A673 (cell line): ENCODE measurements at places on chromosomes 7 and 10. TPM values are rescaled to one million over a fixed set of nuclear protein-coding genes. Genes with fewer than 3 reads are reported as not detected.

The SPDYE11 gene
- not detected in 2 replicates for total RNA-seq

- H3K27me3 ChIP-seq, result no peaks in the 10 kb centered on the region
- DNase-seq, result no peak
- H3K27ac ChIP-seq, result no peak overlapping the region
- H3K4me1 ChIP-seq, result no peaks in the 10 kb centered on the region
- H3K36me3 ChIP-seq, result no peaks in the 10 kb centered on the region
These were observed 26.8 kb downstream of the TRDMT1 start for GRCh38 chr10:17174626-17175025.

GRCh38 chr10:8315619-8316021 is 261.1 kb downstream of the GATA3 start:
- H3K27ac ChIP-seq, result no peak overlapping the region
- H3K4me1 ChIP-seq, result peaks cover 3% of the 10 kb centered on the region
- no peak overlapping the region for H3K4me3 ChIP-seq
- no peak for DNase-seq

The FAS gene
- total RNA-seq, result 30.4 and 40.3 TPM in 2 replicates

DNA sequence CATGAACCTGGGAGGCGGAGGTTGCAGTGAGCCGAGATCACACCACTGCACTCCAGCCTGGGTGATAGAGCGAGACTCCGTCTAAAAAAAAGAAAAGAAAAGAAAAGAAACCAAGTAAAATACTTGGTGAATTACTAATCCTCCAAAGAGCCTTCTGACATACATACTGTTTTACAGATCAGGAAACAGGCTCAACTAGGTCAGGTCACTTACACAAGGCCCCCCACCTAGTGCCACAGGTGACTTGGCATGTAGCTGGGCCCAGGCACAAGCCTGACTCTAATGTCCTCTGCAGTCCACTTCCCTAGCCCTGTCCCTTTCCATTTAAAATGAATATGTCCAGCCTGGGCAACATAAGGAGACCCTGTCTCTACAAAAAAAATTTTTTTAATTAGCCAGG is 157.0 kb downstream of the TPST1 start:
- H3K4me1 ChIP-seq, result no peaks in the 10 kb centered on the region
- H3K4me3 ChIP-seq, result no peak overlapping the region
- no peak for DNase-seq
- no peaks in the 10 kb centered on the region for H3K36me3 ChIP-seq
- no peaks in the 10 kb centered on the region for H3K27me3 ChIP-seq

DNA sequence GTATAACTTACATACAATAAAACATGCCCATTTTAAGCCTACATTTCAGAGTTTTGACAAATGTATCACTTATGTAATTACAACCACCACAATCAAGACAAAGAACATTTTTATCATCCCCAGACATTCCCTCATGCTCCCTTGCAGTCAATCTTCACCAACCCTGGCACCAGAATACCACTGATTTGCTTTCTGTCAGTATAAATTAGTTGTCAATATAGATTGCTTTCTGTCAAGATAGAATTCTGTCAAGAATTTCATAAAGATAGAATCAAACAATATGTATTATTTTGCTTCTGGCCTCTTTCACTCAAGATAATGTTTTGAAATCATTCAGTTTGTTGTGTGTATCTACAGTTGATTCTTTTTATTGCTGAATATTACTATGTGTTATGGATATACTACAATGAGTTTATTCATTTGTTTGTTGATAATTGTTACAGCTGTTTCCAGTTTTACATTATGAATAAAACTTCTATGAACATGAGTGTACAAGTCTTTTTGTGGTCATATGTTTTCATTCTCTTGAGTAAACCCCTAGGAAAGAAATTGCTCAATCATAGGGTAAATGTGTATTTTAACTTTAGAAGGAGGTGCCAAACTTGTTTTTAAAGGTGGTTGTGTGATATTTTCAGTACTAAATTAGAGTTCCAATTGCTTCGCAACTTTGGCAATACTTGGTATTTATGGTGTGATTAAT is 56.9 kb downstream of the IFIT5 start:
- H3K36me3 ChIP-seq, result no peaks in the 10 kb centered on the region
- peaks cover 32% of the 10 kb centered on the region for H3K4me1 ChIP-seq
- no peaks in the 10 kb centered on the region for H3K27me3 ChIP-seq
- DNase-seq, result no peak
- H3K27ac ChIP-seq, result no peak overlapping the region
- no peak overlapping the region for H3K4me3 ChIP-seq

The DPP6 gene
- not detected in 2 replicates for total RNA-seq

DNA sequence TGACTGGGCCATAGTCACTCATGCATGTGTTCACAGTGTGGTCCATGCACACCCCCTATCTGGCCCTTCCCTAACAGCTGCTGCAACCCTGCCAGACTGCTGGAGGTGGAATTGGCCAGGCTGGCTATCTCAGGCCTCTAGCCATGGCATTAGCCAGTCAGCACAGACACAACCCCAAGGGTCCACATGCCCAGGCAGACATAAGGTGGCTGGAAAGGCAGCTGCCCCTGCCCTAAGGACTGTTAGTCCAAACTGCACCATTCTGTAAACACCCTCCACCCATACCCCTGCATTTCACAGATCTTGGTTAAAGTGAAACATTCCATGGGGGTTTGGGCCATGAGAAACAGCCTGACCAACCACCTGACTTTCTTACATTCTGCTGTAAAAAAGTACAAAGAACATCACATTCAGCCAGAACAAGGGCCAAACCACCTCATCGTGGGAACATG is 137.4 kb upstream of the KCNMA1 start:
- no peak overlapping the region for H3K4me3 ChIP-seq
- H3K36me3 ChIP-seq, result no peaks in the 10 kb centered on the region
- no peak overlapping the region for H3K27ac ChIP-seq
- no peaks in the 10 kb centered on the region for H3K27me3 ChIP-seq
- no peaks in the 10 kb centered on the region for H3K4me1 ChIP-seq
- no peak for DNase-seq

The CYP3A4 gene
- not detected in 2 replicates for total RNA-seq

- H3K36me3 ChIP-seq, result no peaks in the 10 kb centered on the region
- H3K4me3 ChIP-seq, result no peak overlapping the region
- H3K4me1 ChIP-seq, result peaks cover 6% of the 10 kb centered on the region
- no peaks in the 10 kb centered on the region for H3K27me3 ChIP-seq
- H3K27ac ChIP-seq, result no peak overlapping the region
These were observed 85.7 kb downstream of the C10orf105 start for GRCh38 chr10:71633920-71634319.

The CAV2 gene
- 265 and 286 TPM in 2 replicates for total RNA-seq

The OR13A1 gene
- not detected in 2 replicates for total RNA-seq

GRCh38 chr10:42691361-42692120 is 53.2 kb upstream of the ZNF33B start:
- no peaks in the 10 kb centered on the region for H3K36me3 ChIP-seq
- H3K4me3 ChIP-seq, result no peak overlapping the region
- no peaks in the 10 kb centered on the region for H3K4me1 ChIP-seq
- DNase-seq, result no peak
- no peaks in the 10 kb centered on the region for H3K27me3 ChIP-seq

The STEAP1 gene
- 188 and 213 TPM in 2 replicates for total RNA-seq

DNA sequence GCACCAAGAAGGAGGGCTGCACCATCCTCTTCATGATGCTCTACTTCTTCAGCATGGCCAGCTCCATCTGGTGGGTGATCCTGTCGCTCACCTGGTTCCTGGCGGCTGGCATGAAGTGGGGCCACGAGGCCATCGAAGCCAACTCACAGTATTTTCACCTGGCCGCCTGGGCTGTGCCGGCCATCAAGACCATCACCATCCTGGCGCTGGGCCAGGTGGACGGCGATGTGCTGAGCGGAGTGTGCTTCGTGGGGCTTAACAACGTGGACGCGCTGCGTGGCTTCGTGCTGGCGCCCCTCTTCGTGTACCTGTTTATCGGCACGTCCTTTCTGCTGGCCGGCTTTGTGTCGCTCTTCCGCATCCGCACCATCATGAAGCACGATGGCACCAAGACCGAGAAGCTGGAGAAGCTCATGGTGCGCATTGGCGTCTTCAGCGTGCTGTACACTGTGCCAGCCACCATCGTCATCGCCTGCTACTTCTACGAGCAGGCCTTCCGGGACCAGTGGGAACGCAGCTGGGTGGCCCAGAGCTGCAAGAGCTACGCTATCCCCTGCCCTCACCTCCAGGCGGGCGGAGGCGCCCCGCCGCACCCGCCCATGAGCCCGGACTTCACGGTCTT is 1.9 kb downstream of the FZD1 start:
- no peaks in the 10 kb centered on the region for H3K27me3 ChIP-seq
- peaks cover 46% of the 10 kb centered on the region for H3K36me3 ChIP-seq
- peak overlapping the region; percentile 92 for H3K4me3 ChIP-seq
- peak overlapping the region; percentile 97 for H3K27ac ChIP-seq

GRCh38 chr7:135719688-135720087 is 8.3 kb downstream of the SLC13A4 start:
- no peak overlapping the region for H3K4me3 ChIP-seq
- DNase-seq, result no peak

The MLXIPL gene
- total RNA-seq, result 17.4 and 20.6 TPM in 2 replicates

The WDR86 gene
- 0.86 and 1.9 TPM in 2 replicates for total RNA-seq

- no peaks in the 10 kb centered on the region for H3K4me1 ChIP-seq
- no peak overlapping the region for H3K4me3 ChIP-seq
- no peak for DNase-seq
- H3K27ac ChIP-seq, result no peak overlapping the region
- no peaks in the 10 kb centered on the region for H3K36me3 ChIP-seq
These were observed 333.3 kb downstream of the CALN1 start for GRCh38 chr7:72078856-72079255.

- H3K4me3 ChIP-seq, result peak overlapping the region; percentile 97
- peaks cover 5% of the 10 kb centered on the region for H3K36me3 ChIP-seq
- peaks cover 35% of the 10 kb centered on the region for H3K4me1 ChIP-seq
These were observed 816 bp downstream of the PSMG3 start for GRCh38 chr7:1569016-1569415.

GRCh38 chr10:72082856-72083789 is 5.2 kb downstream of the SPOCK2 start:
- DNase-seq, result no peak
- H3K36me3 ChIP-seq, result no peaks in the 10 kb centered on the region
- peaks cover 10% of the 10 kb centered on the region for H3K27me3 ChIP-seq
- H3K4me3 ChIP-seq, result no peak overlapping the region

GRCh38 chr10:93064874-93065660 is 4.5 kb downstream of the CYP26C1 start:
- no peak overlapping the region for H3K4me3 ChIP-seq
- no peaks in the 10 kb centered on the region for H3K4me1 ChIP-seq
- peaks cover 56% of the 10 kb centered on the region for H3K27me3 ChIP-seq
- no peak for DNase-seq
- H3K36me3 ChIP-seq, result no peaks in the 10 kb centered on the region

GRCh38 chr10:119351189-119351588 is 143.8 kb downstream of the GRK5 start:
- no peak overlapping the region for H3K4me3 ChIP-seq
- peaks cover 33% of the 10 kb centered on the region for H3K4me1 ChIP-seq
- H3K27me3 ChIP-seq, result no peaks in the 10 kb centered on the region
- H3K27ac ChIP-seq, result no peak overlapping the region
- DNase-seq, result no peak

The TMEM236 gene
- total RNA-seq, result 0.06 and 0.13 TPM in 2 replicates

- peaks cover 25% of the 10 kb centered on the region for H3K4me1 ChIP-seq
- DNase-seq, result no peak
- peak overlapping the region; percentile 40 for H3K4me3 ChIP-seq
- H3K27ac ChIP-seq, result peak overlapping the region; percentile 62
These were observed 2.2 kb upstream of the DLX5 start for GRCh38 chr7:97026715-97027426.

DNA sequence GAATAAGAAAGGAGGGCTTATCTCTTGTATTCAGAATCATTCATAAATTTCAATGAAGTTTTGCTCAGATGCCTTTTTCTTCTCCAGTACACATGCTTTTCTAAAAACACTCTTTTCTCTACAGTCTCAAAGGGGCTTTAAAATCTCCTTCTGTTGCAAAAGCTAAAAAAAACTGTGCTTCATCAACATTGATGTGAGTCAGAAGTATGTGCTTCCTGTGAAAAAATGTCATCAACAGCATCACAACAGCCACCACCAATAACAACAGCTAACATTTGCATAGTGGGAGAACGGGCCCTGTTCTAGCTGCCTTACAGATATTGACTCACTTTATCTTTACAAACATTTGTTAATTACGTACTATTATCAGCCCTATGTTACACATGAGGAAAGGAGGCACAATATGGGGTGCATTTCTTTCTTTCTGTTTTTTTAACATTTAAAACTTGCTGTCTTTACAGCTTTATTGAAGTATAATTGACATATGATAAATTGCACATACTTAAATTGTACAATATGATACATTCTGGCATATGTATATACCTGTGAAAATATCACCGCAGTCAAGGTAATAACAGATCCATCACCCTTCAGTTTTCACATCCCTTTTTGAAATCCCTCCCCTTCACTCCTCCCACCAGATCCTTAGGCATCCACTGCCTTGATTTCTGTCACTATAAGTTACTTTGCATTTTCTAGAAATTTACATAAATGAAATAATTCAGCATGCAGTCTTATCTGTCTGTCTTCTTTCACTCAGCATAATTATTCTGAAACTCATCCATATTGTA is 1605.4 kb upstream of the LRRTM3 start:
- no peak overlapping the region for H3K27ac ChIP-seq
- no peaks in the 10 kb centered on the region for H3K27me3 ChIP-seq
- H3K4me1 ChIP-seq, result no peaks in the 10 kb centered on the region
- H3K4me3 ChIP-seq, result no peak overlapping the region

DNA sequence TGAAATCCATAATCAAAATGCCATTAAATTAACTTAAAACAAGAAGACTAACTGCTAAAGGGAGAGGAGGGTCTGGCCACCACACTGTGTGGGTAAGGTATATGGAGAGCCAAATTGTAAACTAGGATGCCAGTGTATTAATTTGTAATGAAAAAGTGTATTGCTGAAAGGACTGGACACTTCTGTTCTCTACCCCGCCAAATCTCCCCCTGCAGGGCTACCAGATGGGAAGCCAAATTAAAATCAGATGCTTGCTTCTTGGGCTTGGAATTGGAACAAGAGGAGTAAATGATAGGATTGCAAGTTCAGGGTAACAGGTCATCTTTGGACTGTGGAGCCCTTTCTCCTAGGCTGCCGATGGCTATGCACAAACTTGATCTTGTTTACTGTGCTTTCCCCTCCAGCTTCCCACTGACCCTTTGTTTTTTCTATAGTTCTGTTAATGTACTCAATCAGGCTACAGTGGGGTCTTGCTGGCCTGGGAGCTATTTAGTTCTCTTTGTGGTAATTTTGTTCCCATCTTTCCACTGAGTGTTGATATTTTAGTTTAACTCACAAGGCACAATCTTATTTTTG is 932.1 kb upstream of the C7orf33 start:
- no peaks in the 10 kb centered on the region for H3K27me3 ChIP-seq
- H3K27ac ChIP-seq, result no peak overlapping the region
- DNase-seq, result no peak
- H3K4me3 ChIP-seq, result no peak overlapping the region
- no peaks in the 10 kb centered on the region for H3K36me3 ChIP-seq
- no peaks in the 10 kb centered on the region for H3K4me1 ChIP-seq

- no peaks in the 10 kb centered on the region for H3K36me3 ChIP-seq
- H3K4me3 ChIP-seq, result no peak overlapping the region
- H3K27ac ChIP-seq, result no peak overlapping the region
- no peaks in the 10 kb centered on the region for H3K4me1 ChIP-seq
- no peak for DNase-seq
- H3K27me3 ChIP-seq, result no peaks in the 10 kb centered on the region
These were observed 27.4 kb upstream of the DGKI start for GRCh38 chr7:137873979-137874777.

- H3K27ac ChIP-seq, result no peak overlapping the region
- no peaks in the 10 kb centered on the region for H3K36me3 ChIP-seq
These were observed 181.8 kb downstream of the GLI3 start for GRCh38 chr7:42055171-42055570.

GRCh38 chr7:131747658-131748232 is 191.3 kb upstream of the PODXL start:
- peaks cover 23% of the 10 kb centered on the region for H3K27me3 ChIP-seq
- no peak overlapping the region for H3K4me3 ChIP-seq
- DNase-seq, result peak; percentile 59
- H3K4me1 ChIP-seq, result no peaks in the 10 kb centered on the region
- no peak overlapping the region for H3K27ac ChIP-seq
